Activated naive CD8-positive, alpha-beta T cell treated with anti-CD3 and anti-CD28 coated beads, Interleukin-2, amount 10 ng/mL, durations not matched to agents 7 days and 5 days (primary cell): ENCODE measurements at places on chromosomes 2 and 18. TPM values are rescaled to one million over a fixed set of nuclear protein-coding genes. Genes with fewer than 3 reads are reported as not detected.

Gene REG1B
- total RNA-seq: not detected

Gene TSPYL6
- not detected for total RNA-seq

Gene TCF7L1
- not detected for total RNA-seq

Gene NEU2
- not detected for total RNA-seq

Gene RIT2
- total RNA-seq: not detected

Gene GREB1L
- total RNA-seq: not detected
